Stimulated activated CD4-positive, alpha-beta T cell treated with anti-CD3 and anti-CD28 coated beads, TNF-alpha, amount 100 ng/mL, for 1 hour (primary cell): ENCODE measurements at places on chromosomes 4 and X.

GRCh38 chr4:189285377-189285776 is 655.3 kb upstream of the FRG1 start:
- DNase-seq: no peak

- no peak for DNase-seq
Measured at GRCh38 chrX:108590496-108590895, 145.9 kb downstream of the IRS4 start.

DNA sequence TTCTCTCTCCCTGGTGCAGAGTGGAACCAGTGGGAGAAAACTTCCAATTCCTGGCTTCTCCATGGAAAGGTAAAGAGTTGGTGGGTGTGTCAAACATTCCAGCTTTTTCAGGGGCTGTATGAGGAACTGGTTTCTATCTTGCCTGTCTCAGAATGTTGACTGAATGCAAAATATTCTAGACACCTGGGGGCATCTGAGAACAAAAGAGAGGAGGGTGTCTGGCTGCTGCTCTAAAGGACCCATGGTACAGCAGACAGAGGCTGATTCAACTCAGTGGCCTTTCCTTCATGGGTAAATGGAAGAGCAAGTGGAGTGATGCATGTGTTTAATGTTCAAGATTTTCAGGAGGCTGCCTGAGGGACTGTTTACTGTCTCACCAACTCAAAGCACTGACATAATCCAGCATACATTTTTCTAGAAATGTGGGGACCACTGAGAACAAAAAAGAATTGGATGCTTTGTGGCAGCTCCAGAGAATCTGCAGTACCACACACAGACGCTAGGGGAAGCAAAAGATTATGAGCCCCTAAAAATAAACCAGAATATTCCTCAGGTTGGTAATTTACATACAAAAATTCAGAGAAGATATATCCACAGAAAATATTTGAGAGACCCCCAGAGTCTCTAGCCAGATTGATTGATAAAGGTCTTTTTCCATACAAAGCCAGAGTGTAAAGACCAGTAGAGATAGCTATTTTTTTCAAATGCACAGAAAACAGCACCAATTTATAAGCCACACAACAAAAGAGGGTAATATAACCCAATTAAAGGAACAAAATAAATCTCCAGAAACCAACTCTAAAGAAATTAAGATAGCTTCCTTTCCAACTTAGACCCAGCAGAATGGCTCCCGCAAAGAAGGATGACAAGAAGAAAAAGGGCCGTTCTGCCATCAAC is 48.0 kb upstream of the STARD8 start:
- DNase-seq: no peak

- DNase-seq: no peak
Measured at GRCh38 chrX:57367649-57368048, 81.1 kb downstream of the FAAH2 start.

- DNase-seq: no peak
Measured at GRCh38 chr4:83639849-83640493, 104.1 kb downstream of the GPAT3 start.

DNA sequence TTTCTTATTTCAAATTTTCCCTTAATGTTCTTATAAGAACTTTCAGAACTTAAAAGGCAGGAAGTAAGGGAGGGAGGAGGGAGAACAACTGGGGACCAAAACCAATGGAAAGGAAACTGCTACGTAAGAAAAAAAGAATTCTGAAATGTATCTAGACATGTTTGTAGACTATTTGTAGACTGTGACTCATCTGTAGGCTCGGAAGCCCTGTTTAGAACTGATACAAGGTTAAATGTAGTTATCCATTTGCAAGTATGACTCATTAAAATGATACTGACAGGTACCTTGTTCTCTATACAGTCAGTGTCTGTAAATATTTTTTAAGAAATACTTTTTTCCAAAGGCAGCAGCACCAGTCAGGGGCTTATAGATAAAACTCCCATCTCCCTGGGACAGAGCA is 202.0 kb downstream of the DHX15 start:
- DNase-seq: no peak

DNA sequence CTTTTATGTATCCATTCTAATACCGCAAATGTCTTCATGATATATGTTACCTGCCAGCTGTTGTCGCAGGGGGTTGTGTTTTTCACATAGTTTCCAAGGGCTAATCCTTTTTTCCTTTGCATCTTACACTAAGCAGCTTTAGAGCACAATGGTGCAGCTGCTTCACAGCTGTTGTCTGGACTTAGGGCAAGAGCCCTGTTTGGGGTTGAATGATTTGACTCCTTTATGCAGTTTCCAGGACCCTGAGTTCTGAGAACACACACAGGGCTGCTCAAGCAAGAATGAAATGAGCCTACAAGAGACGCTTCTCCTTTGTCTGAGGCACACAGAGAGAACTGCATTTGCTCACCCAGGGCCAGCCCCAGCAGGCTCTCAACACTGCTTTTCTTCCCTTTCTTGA is 20.2 kb downstream of the CCNG2 start:
- no peak for DNase-seq

- DNase-seq: no peak
Measured at GRCh38 chr4:94534401-94535312, 82.9 kb downstream of the PDLIM5 start.

DNA sequence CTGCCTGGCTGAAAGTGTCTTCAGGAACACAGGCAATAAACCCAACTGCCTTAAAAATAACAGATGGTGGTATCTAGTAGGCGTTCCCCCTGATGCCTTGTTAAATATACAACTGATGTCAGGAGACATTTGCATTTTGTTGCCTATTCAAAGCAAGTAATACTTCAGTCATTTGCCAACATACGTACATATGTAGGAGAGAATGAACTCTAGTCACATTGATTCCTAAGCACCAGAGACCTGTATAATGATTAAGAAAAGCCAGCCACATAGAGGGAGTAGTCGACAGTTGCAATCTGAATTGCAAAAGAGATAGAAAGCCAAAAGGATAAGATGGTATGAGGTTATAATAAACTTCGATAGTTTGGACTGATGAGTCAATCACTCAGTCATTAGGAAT is 191.0 kb upstream of the EMCN start:
- DNase-seq: no peak

- DNase-seq: no peak
Measured at GRCh38 chrX:69116077-69116476, 49.2 kb downstream of the PJA1 start.

DNA sequence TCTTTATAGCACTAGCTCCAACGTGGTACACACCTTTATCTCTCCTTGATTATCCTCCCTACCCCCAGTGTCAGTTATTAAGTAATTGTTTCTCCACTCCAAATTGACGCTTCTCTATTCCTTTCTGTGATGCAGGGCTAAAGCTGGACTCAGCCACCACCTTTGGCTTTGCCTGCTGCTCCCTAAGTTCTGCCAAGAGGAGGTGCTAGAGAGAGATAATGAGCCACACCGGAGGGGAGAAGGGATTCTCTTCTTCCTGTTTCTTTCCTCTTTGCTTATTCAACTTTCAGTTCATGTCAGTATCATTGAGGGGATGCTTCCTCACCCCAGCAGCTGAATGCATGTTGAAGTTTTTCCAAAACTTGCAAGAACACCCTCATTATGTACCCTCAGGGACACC is 176.5 kb downstream of the GBA3 start:
- no peak for DNase-seq

- no peak for DNase-seq
Measured at GRCh38 chr4:10706236-10706635, 21.7 kb upstream of the CLNK start.

- DNase-seq: no peak
Measured at GRCh38 chr4:55949482-55949802, 697 bp downstream of the CEP135 start.

- DNase-seq: no peak
Measured at GRCh38 chr4:10492464-10492863, 35.2 kb upstream of the ZNF518B start.

DNA sequence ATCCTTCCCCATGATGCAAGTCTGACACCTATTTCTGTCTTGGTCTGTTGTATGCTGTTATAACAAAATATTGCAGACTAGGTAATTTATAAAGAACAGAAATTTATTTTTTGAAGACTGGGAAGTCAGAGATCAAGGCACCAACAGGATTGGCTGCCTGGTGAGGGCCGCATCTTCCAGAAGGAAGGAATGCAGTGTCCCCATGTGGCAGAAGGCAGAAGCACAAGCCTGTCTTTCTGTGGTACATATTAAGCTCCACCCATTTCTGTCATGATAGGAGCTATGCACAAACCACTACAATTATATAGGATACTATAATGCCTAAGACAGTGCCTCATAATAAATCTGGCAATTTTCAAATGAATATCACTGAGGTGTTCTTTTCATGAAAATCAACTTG is 502.3 kb upstream of the DIAPH2 start:
- no peak for DNase-seq

DNA sequence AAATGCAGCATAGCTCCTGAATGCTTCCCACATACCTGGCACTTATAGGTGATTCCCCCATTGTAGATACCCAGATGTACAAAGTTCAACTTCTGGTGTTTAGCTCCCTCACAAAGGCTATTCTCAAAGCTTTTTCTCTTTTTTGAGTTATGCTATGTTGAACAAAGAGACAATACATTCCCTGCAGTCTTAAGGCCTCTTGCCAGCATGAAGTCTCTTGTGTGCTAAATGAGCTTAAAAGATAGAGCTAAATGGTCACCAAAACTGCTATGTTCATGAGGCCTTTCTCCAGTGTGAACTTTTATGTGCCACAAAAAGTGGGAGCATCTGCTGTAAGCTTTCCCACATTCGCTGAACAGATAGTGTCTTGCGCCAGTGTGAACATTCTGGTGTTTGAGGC is 111.2 kb upstream of the TMEM47 start:
- no peak for DNase-seq

GRCh38 chr4:149077181-149077580 is 635.0 kb upstream of the NR3C2 start:
- no peak for DNase-seq

- no peak for DNase-seq
Measured at GRCh38 chr4:33737726-33738125, 2506.6 kb downstream of the ARAP2 start.

DNA sequence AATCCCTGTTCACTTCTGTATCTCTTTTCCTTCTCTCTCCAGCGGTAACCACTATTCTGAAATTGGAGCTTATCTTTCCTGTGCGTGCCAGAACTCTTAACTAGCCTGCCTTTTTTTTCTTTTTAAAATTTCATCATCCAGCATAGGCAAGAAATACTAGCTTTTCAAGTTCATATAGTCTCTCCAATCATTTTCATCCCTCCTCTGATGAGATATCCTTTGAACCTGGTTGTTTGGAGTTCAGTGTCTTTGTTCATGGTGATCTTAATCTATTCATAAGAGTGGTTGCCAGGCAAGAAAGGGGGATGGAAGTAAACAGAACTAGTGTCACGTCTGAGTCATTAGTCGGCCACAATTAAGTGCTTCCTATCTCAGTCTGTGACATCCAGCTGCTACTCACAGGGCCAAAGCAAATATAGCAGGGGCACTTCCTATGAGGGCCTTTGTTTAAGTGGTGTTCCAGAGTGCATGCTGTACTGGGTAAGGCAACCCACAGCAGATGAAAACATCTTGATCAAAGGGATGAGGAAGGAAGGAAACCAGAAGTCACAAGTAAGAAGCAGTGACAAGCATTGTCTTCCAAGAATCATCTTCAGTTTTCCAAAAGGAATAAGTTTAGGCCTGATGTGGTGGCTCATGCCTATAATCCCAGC is 56.4 kb upstream of the XIAP start:
- DNase-seq: no peak

GRCh38 chr4:141789716-141790115 is 153.3 kb downstream of the IL15 start:
- DNase-seq: no peak

DNA sequence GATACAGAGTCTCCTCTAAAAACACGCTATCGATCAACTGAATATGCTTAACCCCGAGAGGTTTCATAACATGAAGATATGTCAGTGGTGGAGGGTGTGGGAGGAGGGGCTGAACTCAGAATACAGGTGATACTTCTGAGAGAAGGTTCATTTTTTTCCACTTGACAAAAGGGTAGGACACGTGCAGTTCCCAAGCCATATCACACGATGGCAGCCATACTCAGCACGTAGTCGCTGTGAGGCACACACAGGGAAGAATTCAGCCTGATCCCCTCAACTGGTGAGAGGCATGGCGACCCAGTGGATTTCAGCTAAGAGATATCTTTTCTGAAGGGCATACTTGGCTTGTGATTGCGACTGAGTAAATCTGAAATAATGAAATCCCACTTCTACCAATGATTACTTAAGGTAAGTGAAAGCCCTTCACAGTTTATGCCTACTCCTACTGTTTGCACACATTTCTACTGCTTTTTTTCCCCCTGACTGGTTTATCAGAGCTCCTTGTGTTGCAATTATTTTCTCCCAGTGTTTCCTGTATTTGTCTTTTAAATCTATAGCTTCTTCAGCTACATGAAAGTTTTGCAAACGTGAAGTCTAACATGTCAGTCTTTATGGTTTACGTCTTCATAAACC is 133.1 kb downstream of the CORIN start:
- no peak for DNase-seq

- DNase-seq: no peak
Measured at GRCh38 chr4:53830511-53830910, 233.9 kb downstream of the CHIC2 start.

- DNase-seq: no peak
Measured at GRCh38 chrX:42017971-42018370, 94.6 kb upstream of the CASK start.

DNA sequence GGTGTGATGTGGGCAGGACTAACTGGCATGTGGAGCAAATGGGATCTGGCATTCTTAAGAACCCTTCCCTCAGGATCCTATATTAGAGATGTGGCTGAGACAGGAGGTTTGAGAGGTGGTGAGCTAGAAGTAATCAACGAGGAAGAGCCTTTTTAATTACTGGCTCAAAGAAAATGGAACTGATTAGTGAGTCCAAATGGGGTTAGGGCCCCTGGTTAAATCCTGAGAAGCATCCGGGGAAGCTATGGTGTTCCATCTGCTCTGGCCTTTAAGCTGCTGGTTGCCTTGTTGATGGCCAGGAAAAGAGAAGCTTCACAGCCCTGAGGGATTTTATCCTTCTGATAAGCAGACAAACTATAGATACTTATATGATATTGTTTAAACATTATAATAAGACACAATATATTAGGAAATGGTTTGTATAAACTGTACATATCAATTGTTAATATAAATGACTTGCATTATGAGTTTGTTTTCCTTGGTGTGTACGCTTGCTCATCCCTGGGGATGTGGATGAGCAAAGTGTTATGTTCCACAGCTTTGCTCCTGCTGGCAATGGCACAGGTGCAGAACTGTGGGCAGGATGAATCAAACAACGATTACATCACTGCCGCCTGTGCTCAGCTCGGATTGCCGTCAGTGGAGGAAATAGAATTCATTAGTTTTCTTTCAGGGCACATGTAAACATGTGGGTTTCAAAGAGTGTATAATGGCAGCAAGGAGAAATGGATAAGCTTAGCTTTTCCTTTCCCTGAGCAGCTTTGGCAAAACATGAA is 328.6 kb upstream of the ARX start:
- no peak for DNase-seq
